ENCODE measurements at places on chromosomes 7 and 10.

DNA sequence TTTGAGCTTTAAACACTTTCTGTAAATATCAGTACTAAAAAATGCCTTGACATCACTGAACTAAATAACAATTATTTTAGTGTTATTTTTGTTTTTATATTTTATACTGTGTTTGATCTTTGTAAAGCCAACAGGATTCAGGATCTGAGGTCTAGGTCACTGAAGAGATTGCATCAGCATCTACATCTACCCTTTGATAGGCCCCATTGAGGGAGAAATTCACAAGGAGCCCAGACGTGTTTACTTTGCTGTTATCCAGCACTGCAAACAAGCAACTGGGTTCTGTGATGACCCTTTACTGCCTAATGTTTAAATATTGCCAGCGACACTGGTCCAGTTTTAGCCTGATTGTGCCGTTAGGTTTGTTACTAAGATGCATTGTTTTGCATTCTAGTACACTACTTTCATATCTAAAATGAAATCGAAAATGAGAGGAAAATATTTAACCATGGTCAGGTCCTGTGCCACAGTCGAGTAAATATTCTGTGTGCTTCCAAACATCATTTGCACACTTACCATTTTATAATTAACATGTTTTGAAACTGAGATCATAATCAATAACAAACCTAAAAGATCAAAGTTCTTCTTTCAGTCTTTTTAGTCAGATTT is 48.7 kb downstream of the SP8 start:
- DNase-seq: no peak

- DNase-seq: no peak
These were observed 913 bp upstream of the NPC1L1 start for GRCh38 chr7:44541876-44542610.

DNA sequence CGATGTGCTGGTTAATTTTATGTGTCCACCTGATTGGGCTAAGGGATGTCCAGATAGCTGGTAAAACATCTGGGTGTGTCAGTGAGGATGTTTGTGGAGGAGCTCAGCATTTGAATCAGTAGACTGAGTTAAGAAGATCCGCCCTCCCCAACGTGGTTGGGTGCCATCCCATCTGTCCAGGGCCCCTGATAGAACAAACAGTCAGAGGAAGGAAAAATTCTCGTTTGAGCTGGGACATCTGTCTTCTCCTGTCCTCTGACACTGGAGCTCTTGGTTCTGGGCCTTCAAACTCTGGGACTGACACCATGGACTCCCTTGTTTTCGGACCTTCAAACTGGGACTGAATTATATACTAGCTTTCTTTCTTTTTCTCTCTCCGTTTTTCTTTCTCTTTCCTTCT is 59.6 kb downstream of the CARD11 start:
- no peak for DNase-seq

DNA sequence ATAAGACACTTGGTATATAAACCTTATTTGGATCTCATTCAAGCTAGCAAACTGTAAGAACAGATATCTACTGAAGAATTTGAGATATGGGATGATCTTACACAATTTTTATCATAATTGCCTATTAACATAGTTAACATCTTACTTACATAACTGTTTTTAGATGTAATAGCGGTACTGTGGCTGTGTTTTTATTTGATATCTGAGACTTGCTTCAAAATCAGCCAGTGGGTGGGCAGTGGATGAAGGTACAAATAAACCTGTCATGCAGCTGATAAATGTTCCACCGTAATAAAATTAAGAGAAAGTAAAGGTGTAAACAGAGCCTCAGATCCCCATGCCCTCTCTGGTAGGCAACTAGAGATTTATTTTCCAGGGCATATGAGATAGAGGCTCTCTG is 28.4 kb upstream of the PTPRN2 start:
- DNase-seq: no peak

DNA sequence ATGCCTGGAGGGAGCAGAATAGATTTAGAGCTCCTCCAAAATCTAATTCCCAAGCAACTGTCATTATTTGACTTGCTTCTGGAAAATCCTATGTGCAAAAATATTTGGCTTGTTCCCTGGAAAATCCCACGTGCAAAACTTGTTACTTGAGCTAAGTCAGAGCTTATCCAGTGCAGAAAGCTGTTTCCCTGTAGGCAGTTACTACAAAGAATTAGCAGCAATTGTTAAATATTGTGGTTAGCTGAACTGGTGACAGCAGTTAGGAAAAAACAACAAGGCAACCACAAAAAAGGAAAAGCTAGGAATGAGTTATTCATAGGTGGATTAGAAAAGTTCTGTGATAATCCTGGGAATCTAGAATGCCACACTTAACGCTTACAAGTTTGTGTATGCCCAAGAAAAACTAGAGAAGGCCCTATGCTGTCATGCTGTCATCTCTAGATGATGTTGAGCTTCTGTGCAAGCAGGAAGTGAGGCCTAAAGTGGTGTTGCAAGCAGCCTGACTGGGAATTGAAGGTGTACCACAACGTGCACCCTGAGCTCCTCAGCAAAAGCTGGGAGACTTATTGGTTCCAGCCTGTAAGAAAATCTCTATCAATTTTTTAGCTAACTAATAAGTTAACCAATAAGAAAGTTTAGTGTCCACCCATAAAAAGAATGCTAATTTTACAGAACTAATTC is 738.6 kb upstream of the LRRTM3 start:
- no peak for DNase-seq

- no peak for DNase-seq
These were observed 66.2 kb downstream of the AHR start for GRCh38 chr7:17364671-17365070.

Data from breast epithelium (tissue), 4 donors.